Activated CD8-positive, alpha-beta memory T cell treated with anti-CD3 and anti-CD28 coated beads, Interleukin-2, amount 10 ng/mL, durations not matched to agents 7 days and 5 days (primary cell): ENCODE measurements at places on chromosomes 5 and 9. TPM values are rescaled to one million over a fixed set of nuclear protein-coding genes. Genes with fewer than 3 reads are reported as not detected.
A peak's percentile ranks its signal among the peaks of the same experiment; 100 is the strongest.

- DNase-seq, result no peak
These were observed 7.9 kb upstream of the NDUFS4 start for GRCh38 chr5:53552561-53552960.

GRCh38 chr5:87438231-87438630, 25.5 kb upstream of the CCNH start:
- DNase-seq, result no peak

The KCNV2 gene
- not detected for total RNA-seq

DNA sequence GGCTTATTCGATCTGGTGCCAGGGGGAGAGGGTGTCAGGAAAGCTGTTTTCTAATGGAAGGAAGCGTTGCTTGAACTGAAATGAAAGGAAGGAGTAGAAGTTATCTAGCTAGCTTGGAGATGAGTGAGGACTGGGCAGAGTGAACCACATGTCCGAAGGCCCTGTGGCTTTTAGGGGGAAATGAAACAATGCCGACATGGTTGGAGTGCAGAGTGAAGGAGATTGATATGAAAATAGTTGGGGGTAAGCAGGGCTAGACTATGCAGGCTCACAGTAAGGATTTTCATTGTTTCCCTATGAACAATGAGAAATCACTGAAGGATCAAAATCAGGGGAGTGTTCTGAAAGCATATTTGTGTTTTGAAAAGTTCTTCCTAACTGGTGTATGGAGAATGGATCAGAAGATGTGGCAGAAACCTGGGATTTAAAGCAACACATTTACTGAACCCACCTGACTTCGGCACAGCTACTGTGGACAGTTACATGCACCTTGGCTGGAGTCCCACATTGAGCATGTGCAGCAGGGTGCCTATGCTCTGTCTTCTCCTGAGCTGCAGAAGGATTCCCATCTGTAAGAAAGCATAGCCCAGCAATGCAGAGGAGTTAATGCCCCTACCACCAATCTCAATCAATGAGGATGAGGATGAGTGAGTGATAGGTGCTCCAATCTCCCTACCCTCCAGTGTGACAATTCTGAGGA, 144.4 kb upstream of the TBCA start:
- DNase-seq, result no peak

DNA sequence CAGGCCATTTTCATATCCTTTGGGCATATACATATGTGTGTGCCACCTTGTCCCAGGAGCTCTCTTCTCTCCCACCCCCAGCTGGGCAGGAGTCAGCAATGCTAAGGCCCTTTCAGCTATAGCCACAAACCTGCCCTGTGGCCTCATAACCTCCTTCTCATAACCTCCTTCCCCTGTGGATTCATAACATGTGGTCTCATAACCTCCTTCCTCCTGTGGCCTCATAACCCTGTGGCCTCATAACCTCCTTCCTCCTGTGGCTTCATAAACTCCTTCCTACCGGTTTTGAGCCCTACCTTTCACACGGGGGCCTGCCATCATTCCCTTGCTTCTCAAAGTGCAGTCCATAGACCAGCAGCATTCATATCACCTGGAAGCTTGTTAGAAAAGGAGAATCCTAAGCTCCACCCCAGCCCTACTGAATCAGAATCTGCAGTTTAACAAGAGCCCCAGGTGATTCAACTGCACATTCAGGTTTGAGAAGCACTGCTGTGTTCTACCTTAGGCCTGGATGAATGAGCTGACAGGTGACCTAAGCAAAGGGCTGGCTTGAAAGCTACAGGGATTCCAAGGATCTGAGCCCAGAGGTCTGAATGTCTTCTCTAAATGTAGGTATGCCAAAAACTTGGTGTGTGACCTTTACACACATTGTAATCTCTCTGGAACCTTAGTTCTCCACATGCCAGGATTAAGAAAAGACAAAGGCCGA, 41.9 kb upstream of the PLPP6 start:
- peak; percentile 75 for DNase-seq

The SPRY4 gene
- total RNA-seq, result 0.14 TPM

- no peak for DNase-seq
These were observed 194.6 kb upstream of the KIF2A start for GRCh38 chr5:62111428-62111827.

DNA sequence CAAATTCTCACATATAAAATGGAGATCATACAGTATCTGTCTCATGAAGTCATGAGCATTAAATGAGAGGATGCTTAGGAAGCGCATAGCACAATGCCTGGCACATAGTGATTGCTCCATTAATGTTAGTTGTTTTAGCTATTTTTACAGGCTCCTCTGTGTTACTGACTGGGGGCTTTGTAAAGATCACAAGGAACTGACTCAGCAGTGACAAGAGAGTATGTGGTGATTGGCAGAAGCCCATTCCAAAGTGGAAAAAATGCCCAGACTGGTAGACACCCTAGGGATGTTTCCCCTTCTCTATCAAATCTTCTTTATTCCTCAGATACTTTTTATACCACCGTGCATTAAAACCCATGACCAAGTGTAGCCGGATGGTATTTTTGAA, 33.5 kb downstream of the ABLIM3 start:
- DNase-seq, result no peak

- DNase-seq, result no peak
These were observed 9.9 kb upstream of the CD180 start for GRCh38 chr5:67206461-67206860.

The TMEM141 gene
- 32.8 TPM for total RNA-seq

GRCh38 chr5:86320266-86320665, 297.5 kb upstream of the COX7C start:
- DNase-seq, result no peak

DNA sequence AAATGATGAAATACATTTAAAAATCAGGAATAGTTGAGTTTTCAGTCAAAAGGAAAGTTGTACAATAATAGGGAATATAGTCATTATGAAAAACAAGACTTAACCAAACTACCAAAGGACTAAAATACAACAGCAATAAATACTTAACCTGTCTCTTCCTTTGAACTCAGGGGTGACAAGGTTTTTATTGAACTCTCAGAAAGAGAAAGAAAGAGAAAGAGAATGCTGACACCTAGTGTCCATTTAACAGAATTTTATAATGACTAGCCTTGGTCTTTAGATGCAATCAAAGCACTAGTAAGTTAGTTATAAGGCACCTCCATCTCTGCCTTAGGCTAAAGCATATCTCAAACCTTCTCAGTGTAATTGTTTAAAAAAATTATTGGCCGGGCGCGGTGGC, 47.5 kb downstream of the UIMC1 start:
- DNase-seq, result no peak

DNA sequence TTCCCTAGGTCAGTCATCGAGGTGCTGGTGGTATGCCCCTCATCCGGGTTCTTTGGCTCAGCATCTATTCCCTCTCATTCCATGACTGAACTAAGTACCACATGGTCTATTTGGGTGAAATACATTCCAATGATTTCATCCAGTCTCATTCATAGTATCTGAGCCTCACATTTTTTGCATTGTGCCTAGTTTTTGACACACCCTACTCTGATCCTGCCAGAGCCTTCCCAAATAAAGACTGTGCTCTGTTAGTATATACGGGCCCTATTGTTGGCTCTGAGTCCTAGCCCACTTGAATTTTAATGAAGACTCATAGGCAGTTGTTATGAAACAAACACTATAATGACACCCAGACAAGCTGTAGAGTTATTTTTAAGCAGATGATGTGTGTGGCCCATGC, 740.7 kb downstream of the CETN3 start:
- no peak for DNase-seq

- DNase-seq, result no peak
These were observed 416 bp upstream of the PAIP2 start for GRCh38 chr5:139341187-139341688.

The LCN1 gene
- total RNA-seq, result not detected

- no peak for DNase-seq
These were observed 1.6 kb upstream of the GALT start for GRCh38 chr9:34644766-34645314.

The LCP2 gene
- 393 TPM for total RNA-seq

- no peak for DNase-seq
These were observed 39.6 kb upstream of the IDNK start for GRCh38 chr9:83583151-83584014.

GRCh38 chr5:153237671-153238332, 252.7 kb upstream of the GRIA1 start:
- DNase-seq, result no peak

The ADAMTSL1 gene
- not detected for total RNA-seq

DNA sequence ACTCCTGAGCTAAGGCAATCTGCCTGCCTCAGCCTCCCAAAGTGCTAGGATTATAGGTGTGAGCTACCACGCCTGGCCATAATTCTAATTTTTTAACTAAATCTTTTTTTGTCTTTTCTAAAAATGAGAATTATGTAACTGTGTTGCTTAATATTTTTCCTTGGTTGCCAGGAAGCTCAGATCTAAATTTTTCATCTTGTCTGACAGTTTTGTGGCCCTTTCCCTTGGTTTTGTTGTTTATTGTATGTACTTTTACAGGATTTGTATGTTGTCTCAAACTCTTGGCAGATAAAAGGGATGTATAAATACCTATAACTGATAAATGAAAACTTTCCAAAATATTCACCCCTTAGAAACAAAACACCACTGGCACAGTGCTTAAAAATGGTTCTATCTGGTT, 88.2 kb upstream of the KLF9 start:
- no peak for DNase-seq

DNA sequence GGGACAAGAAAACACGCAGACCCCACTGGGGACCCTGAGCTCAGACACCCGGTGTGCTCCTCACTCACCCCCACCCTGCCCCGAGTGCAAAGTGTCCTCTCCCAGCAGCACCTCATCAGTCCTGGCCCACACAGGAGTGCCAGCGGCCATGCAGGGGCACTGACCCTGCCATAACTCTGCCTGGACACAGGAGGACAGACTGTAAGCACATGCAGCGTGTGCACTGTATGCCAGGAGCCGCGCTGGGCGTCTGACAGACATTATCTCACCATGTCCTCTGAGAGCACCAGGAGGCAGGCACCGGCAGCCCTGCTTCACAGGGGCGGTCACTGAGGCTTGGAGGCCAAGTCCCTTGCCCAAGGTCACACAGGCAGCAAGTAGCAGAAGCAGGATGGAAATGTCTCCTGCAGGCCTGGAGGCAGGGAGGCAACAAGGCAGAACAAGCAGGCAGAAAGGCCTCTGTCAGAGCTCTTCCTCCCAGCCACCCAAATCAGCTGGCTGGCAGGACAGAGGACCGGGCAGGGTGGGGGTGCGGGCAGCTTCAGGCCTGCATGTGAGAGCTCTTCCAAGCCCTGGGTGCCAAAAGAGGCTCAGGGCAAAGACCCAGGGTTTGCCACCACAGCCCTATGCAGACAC, 8.4 kb downstream of the EEIG1 start:
- DNase-seq, result no peak

DNA sequence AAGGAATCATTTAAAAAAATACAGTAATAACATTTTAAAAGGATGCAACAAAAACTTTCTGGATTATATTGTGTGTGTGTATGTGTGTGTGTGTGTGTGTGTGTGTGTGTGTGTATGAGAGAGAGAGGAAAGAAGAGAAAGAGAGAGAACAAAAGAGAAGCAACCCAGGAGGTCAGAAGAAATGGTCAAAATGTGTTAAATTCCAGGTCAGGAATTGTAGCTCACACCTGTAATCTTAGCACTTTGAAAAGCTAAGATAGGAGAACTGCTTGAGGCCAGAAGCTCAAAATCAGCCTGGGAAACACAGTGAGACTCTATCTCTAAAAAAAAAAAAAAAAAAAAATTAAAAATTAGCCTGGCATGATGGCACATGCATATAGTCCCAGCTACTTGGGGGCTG, 311.8 kb upstream of the CDH12 start:
- no peak for DNase-seq

DNA sequence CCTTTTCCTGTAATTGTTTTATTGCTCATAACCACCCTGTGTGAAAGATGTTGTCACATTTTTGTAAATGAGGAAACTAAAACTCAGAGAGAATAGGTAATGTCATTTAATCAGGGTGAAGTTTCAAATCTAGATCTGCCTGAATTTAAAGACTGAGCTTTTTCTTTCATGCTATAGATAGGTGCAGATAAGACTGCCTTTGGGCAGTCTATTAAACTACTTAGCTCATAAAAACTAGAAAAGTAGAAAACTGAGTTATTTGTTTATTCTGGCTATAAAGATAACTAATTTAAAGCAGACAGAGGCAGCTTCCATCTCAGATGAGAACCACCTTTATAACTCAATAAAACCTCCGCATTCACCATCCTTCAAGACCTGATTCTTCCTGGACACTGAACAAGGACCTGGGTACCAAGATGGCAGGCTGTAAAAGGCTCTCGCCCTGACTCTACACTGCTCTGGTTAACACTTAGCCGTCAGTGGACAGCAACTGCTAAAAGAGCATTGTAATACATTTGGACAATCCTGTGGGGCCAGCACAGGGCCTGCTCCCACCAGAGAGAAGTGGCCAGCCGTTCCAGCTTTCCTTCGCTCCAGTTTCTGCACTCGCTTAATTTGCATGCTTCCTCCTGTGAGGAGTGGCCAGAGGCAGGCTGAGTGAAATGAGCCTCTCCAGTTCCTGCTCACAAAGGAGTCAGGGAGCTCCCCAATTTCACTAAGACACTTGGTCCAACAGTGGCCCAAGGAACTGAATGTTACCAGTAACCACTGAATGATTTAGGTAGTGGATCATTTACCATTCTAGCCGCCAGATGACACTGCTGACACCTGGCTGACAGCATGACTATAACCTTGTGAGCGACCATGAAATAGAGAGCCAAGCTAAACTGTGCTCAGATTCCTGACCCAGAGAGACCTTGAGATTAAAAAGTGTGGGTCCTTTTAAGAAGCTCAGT, 566.4 kb downstream of the EFNA5 start:
- no peak for DNase-seq

GRCh38 chr5:32869216-32869615, 158.1 kb downstream of the NPR3 start:
- DNase-seq, result no peak

DNA sequence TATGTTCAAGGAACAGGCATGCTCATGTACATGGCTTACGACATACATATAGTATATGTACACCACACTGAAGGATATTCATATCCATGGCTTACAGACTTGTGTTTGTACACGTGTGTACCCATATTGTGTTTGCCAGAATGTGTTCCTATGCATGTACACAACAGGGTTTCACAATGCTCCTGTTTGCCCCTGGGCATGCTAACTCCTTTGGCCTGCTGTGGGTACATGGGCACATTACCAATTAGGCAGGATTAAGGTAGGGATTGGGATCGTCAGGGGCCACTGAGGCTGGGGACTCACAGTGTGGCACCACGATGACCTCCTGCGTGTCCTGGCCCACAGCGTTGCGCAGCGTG, 26.2 kb downstream of the PDGFRB start:
- no peak for DNase-seq

The CCDC192 gene
- total RNA-seq, result not detected
